ENCODE measurements at places on chromosomes 2 and 18.

DNA sequence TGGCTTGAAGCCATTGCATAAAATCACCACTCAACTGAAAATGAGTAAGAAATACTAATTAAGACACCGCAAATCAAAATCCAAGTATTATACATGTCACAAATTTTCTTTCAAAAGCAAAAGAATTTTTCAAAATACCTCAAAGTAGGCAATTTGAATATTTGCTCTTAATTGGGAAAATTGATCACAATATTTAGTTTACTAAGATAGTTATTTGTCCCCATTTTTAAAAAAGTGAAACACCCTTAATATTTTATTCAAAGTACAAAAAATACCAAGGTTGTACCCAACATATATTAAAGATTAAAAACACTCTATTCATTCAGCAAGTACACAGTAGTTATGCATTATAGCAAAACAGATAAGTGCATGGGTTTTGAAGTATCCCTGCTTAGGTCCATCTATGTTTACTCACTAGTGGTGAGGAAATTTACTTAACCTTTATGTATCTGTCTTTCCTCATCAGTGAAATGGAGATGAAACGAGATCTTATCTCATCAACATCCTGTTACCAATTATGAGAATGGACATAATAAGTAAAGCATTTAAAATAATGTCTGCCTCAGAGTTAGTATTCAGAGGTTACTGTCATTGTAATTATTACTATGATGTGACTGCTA lies 35.1 kb downstream of the VPS54 start:
- DNase-seq, result no peak

GRCh38 chr2:156215656-156216055 lies 116.9 kb downstream of the NR4A2 start:
- DNase-seq, result no peak

GRCh38 chr18:50429207-50429948 lies 54.5 kb downstream of the SKA1 start:
- DNase-seq, result no peak

GRCh38 chr2:158618891-158619490 lies 162.2 kb downstream of the PKP4 start:
- no peak for DNase-seq

- no peak for DNase-seq
Measured at GRCh38 chr18:33116376-33116775, 324.1 kb downstream of the CCDC178 start.

GRCh38 chr2:60070736-60071489 lies 482.5 kb downstream of the BCL11A start:
- no peak for DNase-seq

DNA sequence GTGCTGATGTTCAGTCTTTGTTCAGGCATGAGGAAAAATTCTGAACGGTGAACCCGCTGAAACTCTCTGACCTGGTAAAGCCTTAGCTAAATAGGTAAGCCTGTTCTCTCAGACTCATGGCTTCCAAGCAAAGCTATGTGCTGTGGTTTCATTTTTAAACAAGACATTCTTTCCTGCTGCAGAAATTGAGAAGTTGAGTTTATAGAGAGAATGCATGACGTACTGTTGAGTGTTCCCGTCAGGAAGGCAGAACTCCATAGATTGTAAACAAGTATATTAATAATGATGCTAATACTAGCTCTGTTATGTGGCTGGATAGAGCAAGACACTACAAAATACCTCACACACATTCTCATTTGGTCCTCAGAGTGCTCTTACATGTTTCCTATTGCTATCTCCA lies 424.0 kb upstream of the CRIM1 start:
- no peak for DNase-seq

- DNase-seq, result no peak
Measured at GRCh38 chr18:36499938-36500337, 202.4 kb downstream of the FHOD3 start.

- DNase-seq, result no peak
Measured at GRCh38 chr2:45654250-45654649, 2.8 kb downstream of the PRKCE start.

DNA sequence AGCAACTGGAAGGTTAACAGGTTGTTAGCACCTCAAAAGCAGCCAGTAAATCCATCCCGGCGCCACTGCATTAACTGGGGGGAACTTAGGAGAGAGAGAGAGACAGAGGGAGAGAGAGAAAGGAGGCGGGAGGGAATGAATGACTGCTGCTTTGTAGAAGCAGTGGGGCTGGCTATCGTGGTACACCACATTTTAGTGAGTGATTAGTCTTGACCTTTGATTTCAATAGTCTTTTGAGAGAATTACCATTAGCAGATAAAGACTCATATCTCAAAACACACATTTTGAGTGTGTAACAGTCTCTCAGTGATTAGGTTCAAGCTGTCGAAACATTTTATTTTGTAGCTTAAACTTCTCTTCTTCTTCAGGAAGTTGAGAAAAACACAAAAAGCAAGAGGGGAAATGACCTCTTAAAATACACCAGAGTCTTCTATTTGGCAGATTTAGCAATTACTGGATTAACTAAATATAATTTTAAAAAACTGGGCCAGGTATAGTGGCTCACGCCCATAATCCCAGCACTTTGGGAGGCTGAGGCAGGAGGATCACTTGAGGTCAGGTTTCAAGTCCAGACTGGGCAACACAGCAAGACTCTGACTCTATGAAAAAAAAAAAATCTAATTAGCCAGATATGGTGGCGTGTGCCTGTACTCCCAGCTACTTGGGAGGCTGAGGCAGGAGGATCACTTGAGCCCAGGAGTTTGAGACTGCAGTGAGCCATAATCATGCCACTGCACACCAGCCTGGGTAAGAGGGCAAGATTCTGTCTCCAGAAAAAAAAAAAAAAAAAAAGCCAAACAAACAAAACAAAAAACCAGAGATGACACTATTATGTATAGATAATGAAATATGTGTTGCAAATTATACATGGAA lies 22.0 kb upstream of the PNO1 start:
- DNase-seq, result no peak

DNA sequence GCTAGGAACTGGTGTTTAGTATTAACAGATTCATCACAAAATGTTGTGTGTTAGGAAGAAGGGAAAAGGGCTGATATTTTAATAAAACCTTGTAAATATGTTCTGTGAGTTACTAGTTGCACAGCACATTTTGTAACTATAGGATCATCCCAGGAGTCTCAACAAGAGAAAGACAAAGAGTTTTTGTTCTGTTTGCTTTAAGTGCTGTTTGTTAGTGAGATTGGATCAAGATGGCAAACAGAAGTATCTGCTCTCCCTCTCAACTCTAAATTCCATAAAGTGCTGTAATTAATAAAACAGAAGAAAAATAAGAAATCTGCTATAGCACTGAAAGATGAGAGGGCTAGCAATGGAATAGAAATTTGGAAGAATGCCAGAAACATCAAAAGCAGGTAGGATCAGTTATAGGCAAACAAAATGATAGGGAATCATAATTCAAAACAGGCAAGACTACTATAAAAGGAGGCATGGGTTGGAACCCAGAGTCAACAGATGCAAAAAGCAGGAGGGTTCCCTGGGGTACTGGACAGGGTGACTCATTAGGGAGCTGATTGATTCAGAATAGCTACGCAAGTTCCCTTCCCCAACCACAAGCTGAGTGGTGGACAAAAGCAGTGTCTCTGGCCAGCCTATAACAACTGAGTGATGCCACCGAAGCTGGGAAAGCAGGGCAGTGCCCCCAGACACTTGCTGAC lies 75.8 kb downstream of the DYNC1I2 start:
- DNase-seq, result no peak

GRCh38 chr2:217449444-217449843 lies 553.4 kb downstream of the TNS1 start:
- DNase-seq, result no peak
